ENCODE measurements at places on chromosomes 12 and 14.

DNA sequence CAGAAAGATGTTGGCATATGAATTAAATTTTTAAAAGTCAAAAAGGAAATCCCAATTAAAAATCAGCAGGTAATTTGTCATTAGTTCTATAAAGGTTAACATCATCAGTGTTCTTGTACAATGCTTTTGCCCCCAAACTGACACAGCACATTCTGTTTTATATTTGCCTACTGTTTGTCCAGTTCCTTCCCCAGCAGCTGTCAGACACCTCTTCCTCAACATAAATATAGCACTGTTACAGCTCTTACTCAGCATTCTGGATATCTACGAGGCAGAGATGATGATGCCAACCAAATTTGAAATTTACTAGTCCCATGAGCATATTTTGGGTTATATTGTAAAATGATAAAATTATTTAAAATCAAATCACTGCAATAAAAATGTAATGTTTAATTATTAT lies 124.6 kb downstream of the SINHCAF start:
- no peak for DNase-seq

- no peak for DNase-seq
These were observed 62.5 kb upstream of the NCOR2 start for GRCh38 chr12:124629789-124630480.

GRCh38 chr12:32217354-32218310 lies 111.0 kb downstream of the BICD1 start:
- DNase-seq, result no peak

- peak; percentile 3 for DNase-seq
These were observed at the start of gene RTN1 for GRCh38 chr14:59870277-59871165. TSS of gene RTN1 (minus strand) at chr14:59870776. CDS start at chr14:59870630, 146 bp downstream.

DNA sequence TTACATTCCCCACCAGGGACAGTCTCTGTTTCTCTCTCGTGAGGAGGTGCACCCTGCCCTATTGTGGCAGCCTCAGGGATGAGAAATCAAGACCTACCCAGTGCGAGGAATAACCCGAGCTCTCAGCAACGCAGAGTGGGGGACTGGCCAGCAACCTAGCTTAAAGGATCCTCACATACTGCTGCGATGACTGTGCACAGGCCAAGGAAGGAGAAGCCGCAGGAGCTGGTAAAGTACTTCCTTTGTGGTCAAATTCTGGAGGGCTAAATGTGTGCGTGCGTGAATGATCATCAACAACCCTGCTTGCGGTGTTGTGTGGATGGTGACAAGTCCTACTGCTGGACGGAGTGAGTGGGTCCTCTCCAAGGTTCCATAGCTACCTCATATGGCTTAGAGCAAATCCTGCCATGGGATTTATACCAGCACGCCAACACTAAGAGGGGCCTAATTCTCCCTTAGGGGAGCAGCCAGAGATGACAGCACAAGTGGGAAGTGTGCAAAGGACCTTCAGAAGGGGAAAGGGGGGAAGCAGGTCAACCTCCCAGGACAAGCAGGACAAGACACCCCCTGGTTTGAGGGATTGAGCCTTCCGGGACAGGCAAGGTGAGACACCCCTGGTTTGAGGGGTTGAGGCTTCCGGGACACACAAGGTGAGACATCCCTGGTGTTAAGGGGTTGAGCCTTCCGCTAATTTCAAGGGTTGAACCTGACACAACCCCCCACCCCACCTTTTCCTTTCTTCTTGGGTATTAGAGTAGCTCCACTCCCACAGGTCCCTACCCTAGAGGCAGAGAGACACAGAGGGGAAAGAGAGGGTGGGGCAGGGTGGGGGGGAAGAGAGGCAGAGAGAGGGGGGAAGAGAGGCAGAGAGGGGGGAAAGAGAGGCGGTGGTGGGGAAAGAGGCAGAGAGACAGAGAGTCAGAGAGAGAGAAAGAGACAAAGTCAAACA lies 58.8 kb upstream of the AP4S1 start:
- DNase-seq, result no peak

- DNase-seq, result no peak
These were observed 4.3 kb downstream of the DDIT3 start for GRCh38 chr12:57515934-57516541.

DNA sequence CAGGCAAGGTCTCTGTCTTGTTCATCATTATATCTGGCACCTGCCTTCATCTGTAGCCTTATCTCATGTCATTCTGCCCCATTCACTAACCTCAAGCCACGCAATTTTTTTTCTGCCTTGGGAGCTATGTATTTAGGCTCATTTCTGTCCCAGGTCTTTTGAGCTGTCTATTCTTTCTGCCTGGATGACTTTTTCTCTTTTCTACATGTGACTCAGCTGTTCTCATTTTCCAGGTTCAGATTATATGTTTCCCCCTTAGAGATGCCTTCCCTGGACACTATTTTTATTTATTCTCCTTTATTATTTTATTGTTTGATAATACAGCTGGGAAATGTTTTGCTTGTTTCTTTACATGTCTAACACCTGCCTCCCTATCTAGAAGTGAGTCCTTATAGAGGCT lies 737.4 kb upstream of the TBX3 start:
- no peak for DNase-seq

- no peak for DNase-seq
These were observed 163.5 kb upstream of the EEA1 start for GRCh38 chr12:93092649-93092945.

DNA sequence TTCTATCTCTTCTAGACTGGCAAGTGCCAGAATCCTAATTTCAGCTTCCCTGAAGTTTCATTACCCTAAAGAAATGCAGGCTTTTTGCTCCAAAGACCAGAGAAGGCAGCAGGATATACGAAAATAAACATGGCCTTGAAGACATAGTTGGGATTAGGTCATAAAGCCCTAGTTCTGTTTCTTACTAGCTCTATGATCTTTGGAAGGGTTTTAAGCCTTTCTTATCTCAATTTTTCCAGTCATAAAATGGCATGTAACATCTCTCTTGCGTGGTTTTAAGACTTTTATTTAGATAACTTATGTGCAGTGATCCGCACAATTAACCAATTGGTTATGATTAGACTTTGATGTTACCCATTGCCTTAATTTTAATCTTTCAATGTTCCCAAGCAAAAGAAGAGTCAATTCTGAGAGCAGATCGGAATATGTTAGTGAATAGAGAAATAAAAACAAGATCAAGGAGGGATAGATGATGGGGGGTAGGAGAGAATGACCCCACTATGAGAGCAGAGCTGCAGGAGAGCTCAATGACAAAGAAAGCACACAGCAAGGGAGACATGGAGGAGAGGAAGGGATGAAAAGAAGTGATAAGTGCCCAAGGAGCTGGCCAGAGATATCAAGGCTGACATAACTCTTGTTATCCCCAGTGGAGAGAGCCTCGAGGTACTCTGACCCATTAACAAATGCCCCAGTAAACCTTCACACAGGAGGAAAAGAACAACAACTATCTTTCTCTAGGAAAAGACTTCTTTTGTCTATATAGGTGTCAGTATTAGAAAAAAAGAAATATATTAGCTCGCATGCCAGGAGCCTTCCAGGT lies 53.0 kb upstream of the ANP32D start:
- no peak for DNase-seq
